ENCODE measurements at places on chromosomes 4 and X.
A peak's percentile ranks its signal among the peaks of the same experiment; 100 is the strongest.

- no peak for DNase-seq
Measured at GRCh38 chrX:46575991-46576392, 2.4 kb downstream of the CHST7 start.

DNA sequence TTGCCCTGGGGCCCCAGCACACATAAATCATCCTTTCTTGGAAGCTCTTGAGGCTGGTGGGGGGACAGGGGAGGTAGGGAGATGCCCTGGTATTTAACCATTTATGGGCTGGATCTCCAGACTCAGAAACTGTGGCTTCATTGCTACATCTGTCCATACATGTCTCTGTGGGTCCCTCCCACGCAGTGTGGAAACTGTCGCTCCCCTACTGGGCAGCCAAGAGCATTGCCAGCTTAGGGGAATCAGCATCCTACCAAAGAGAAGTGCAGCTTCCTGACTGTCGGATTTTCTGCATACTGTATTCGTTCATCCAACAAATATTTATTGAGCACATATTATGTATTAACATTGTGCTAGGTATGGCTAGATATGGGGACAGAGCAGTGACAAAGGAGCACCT, 3.7 kb downstream of the GRIPAP1 start:
- DNase-seq, result no peak

GRCh38 chrX:497186-498014, 110.7 kb upstream of the PPP2R3B start:
- no peak for DNase-seq

- no peak for DNase-seq
Measured at GRCh38 chr4:136036744-136037143, 1495.5 kb downstream of the PCDH18 start.

DNA sequence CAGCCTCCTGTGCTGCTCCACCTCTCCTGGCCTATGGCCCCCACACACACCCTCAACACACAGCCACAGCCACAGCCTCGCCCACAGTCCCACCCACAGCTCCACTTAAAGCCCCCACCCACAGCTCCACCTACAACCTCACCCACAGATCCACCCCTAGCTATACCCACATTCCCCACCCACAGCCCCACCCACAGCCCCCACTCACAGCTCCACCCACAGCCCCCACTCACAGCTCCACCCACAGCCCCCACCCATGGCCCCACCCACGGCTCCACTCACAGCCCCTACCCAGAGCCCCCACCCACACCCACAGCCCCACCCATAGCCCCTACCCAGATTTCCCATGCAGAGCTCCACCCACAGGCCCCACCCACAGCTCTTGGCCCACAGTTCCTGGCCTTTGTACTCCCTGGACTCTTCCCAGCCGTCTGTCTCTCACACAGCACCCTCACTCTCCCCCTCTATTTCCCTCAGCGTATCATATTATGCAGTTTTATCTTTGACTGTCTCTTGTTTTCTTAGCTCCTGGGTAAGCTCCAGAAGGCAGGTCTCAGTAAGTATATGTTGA, 322.5 kb downstream of the EVC2 start:
- DNase-seq, result no peak

- no peak for DNase-seq
Measured at GRCh38 chr4:74460833-74461232, 15.9 kb downstream of the AREG start.

DNA sequence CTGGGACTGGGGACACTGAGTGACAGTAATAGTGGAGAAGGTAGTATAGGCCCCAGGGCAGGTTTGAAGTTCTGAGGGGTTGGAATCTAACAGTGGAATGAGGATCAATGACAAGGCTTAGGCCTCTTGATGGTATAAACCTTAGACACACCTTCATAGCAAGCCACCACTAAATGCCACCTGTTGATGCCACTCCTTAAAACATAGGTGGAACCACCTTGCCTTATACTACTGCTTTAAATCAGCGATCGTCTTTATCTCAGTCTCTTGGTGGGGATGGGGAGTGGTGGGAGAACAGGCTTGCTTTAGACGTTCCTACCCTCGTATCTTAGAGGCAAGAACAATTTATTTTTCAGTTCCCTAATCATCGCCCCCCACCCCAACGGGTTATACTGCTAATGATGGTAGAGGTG, 1.2 kb downstream of the RAB33B start:
- DNase-seq, result no peak

DNA sequence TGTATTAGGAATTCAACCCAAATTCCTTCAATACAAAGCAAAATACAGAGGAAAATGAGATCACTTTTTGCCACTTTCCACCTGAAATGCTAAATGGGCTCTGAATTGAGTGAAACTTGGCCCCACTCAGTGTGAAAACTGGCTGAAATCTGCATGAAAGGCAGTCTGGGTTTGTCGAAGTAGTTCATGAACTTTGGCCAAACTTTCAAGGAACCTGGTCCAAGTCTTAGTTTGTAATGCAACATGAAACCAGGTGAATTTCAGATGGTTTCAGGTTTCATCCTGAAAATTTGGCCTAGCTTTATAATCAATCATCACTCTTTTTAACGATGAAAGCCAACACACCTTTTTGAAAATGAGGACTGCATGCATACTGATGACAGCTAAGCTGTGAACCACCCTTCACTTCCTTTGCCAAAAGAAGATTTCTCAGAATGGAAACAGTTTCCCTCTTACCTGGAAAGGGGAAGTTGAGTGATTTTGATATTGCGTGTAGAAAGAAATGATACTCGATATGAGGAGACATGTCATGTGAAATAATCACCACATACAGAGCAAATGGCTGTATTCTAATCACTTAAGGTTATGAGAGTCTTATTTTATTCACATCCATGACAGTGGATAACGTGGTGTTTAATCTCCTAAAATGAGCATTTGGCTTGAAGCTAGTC, 209.9 kb upstream of the ETNPPL start:
- DNase-seq, result no peak

DNA sequence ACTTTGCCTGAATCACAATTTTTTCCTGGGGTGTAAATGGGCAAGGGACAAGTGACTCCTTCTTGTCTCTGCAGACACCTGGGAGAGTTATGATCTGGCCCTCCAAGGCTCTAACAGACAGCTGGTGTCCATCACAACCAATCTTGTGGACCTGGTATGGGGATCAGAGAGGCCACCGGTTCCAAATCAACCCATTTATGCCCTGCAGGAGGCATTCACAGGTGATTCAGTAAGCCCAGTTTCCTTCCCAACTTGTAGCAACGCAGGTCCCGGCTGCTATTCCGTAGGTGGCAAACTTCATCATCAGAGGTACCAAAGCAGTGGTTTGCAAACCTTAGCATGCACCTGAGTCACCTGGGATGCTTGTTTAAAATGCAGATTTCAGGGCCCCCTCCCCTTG, 8.8 kb downstream of the XPNPEP2 start:
- DNase-seq, result no peak

GRCh38 chr4:145951931-145952330, 13.3 kb upstream of the ZNF827 start:
- DNase-seq, result no peak

- no peak for DNase-seq
Measured at GRCh38 chr4:104942990-104943743, 203.5 kb upstream of the TET2 start.

- no peak for DNase-seq
Measured at GRCh38 chr4:15451866-15452765, 17.6 kb upstream of the CC2D2A start.

DNA sequence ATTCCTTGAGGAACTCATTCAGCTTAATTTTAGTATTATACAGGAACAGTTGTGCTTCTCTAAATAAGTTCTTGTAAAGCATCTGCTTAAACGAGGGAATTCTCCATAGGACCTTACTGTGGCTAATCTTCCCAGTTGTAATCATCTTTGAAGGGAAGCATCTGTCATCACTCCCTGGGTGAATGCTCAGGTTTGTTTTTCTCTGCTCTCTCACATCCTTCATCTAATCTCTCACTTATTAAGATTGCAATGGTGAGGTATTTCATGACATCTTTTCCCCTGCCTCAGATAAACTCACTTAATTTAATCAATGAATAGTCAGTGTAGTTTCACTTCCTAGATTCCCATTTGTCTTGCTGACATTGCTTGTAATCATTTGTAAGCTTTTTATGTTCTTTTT, 121.8 kb upstream of the ADAMTS3 start:
- DNase-seq, result no peak

DNA sequence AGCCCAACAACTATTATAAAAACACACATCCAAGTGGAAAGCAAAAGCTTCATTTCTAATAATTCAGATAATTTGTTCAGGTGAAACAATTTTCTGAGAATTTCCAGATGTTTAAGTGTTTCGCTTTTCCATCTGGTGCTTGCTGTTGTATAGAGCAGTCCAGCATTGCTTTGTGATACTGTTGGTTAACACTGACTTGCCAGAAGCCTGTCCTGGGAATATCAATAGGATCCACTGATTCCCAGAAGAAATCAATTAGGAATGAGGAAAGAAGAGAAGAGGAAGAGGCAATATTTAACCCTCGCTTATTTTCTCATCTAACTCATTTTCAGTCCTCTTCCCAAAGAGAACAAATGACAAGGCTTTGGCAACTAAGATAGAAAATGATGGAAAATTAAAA, 94.9 kb upstream of the DDIT4L start:
- no peak for DNase-seq

DNA sequence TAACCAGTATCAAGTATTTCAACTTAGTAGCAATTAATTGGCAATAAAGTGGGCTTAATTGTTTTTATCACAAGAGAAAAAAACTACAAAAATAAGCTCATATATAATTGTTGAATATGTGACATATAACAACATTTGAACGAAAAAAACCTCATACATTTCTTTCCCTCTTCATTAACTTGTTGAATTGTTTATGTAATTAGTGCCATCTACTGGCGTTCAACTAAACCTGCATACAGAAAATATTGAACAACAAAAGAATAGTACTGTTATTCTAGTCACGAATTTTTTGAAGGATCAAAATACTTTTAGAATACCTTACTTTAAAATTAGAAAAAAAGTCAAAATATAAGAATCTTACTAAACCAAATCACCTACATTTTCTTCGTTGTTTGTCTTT, 586.5 kb upstream of the FTHL17 start:
- peak; percentile 1 for DNase-seq
